ENCODE measurements at places on chromosomes 11 and 22. TPM values are rescaled to one million over a fixed set of nuclear protein-coding genes. Genes with fewer than 3 reads are reported as not detected.
A peak's percentile ranks its signal among the peaks of the same experiment; 100 is the strongest.

DNA sequence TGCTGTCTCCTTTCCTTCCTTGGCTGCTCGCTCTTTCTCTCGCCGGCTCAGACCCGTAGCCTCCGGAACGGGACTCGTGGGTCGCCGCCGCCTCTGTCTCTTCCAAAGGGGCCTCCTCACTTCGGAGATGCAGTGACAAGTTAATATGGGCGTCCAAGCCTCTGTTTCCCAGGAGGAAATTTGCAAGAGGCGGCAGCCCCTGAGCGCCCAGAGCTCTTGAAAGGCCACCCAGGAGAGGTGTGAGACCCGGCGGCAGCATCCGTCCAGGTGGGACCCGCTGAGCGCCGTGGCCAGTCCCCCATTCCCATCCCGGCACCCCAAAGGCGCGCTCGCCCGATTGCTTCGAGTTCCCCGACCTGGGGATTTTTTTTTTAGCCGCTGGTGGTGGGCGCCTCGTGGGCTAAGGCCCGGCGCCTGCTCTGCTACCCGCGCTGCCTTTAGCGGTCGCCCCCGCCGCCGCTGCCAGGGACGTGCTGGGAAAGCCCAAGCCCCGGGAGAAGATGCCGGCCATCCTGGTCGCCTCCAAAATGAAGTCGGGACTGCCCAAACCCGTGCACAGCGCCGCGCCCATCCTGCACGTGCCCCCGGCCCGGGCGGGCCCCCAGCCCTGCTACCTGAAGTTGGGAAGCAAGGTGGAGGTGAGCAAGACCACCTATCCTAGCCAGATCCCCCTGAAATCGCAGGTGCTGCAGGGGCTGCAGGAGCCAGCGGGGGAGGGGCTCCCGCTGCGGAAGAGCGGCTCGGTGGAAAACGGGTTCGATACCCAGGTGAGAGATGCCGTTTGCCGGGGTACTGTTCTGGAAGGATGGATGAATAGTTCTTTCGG lies 772 bp downstream of the NAV2 start:
- no peak for DNase-seq
- H3K4me1 ChIP-seq, result peaks cover 48% of the 10 kb centered on the region
- peak overlapping the region; percentile 94 for H3K27ac ChIP-seq
- peak overlapping the region; percentile 71 for H3K4me3 ChIP-seq
- H3K36me3 ChIP-seq, result no peaks in the 10 kb centered on the region

GRCh38 chr11:2118677-2119076 lies 20.5 kb downstream of the IGF2 start:
- peaks cover 12% of the 10 kb centered on the region for H3K27me3 ChIP-seq
- H3K4me3 ChIP-seq, result no peak overlapping the region
- no peak for DNase-seq
- no peaks in the 10 kb centered on the region for H3K36me3 ChIP-seq
- no peaks in the 10 kb centered on the region for H3K4me1 ChIP-seq

DNA sequence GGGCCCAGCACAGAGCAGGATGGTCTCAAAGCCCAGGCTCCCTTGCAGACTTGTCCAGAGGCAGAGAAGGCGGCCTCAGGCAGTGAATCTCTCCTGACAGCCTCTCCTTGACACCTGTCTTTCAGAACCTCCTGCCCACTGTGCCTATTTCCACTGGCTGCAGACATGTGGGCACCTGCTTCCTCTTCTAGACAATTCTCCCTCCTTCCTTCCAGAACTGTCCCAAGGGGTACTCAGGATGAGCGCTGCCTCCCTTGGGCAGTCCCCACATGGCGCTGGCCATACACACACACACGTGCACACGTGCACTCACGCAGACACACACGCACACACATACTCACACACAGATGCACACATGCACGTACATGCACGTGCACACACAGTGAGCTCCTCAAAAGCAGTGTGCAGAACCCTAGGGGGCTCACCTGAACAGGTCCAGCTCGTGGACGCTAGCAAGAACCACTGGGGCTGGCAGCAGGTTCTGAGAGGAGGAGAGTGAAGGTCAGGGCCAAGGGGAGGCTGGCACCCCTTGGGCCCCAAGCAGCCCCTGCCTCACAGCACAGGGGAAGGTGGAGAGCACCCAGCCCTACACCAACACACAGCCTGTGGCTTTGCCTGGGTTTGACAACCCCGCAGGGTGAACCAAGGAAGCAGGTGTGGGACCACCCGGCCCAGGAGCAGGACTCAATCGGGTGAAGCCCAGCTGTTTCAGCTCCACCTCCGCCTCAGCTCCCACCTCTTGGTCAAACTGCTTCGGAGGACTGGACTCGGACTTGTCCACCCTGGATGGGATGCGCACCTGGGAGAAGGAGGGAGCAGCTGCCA lies 8.1 kb upstream of the PLXNB2 start:
- peak; percentile 14 for DNase-seq
- no peaks in the 10 kb centered on the region for H3K36me3 ChIP-seq
- H3K27me3 ChIP-seq, result no peaks in the 10 kb centered on the region
- no peak overlapping the region for H3K4me3 ChIP-seq
- no peaks in the 10 kb centered on the region for H3K4me1 ChIP-seq

GRCh38 chr11:62471603-62472002 lies 52.8 kb downstream of the SCGB1A1 start:
- H3K4me1 ChIP-seq, result no peaks in the 10 kb centered on the region
- no peak overlapping the region for H3K4me3 ChIP-seq
- H3K27ac ChIP-seq, result no peak overlapping the region
- H3K36me3 ChIP-seq, result no peaks in the 10 kb centered on the region

DNA sequence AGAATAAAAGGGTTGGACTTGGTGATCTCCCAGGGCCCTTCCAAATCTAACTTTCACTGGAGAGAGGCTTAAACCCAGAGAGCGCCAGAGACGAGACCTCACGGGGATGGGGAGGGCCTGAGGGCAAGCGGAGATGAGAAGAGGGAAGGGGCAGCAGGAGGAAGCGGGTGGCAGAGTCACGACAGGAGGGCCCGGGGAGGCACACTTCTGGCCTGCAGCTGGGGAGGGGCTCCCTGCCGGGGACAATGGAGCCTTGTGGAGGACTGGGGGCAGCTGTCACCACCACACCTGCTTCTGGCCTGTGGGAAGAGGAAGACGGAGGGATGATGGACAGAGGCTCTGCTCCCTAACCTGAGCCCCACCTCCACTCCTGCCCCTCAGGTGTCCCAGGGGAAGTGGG lies 40.2 kb downstream of the PDE2A start:
- no peaks in the 10 kb centered on the region for H3K36me3 ChIP-seq
- H3K4me1 ChIP-seq, result peaks cover 74% of the 10 kb centered on the region
- DNase-seq, result no peak
- peak overlapping the region; percentile 71 for H3K27ac ChIP-seq
- H3K4me3 ChIP-seq, result no peak overlapping the region
- no peaks in the 10 kb centered on the region for H3K27me3 ChIP-seq

GRCh38 chr22:19819208-19819910 lies 35.3 kb downstream of the GNB1L start:
- no peaks in the 10 kb centered on the region for H3K27me3 ChIP-seq
- H3K36me3 ChIP-seq, result no peaks in the 10 kb centered on the region
- no peaks in the 10 kb centered on the region for H3K4me1 ChIP-seq
- DNase-seq, result no peak
- no peak overlapping the region for H3K4me3 ChIP-seq
- no peak overlapping the region for H3K27ac ChIP-seq

The TRIM3 gene
- 9.0 TPM for total RNA-seq

The CSF2RB gene
- total RNA-seq, result 1.5 TPM

The ZNRD2 gene
- 60.9 TPM for total RNA-seq

Data from heart left ventricle (tissue), 16 donors.